ENCODE measurements at places on chromosomes 11 and 22. TPM values are rescaled to one million over a fixed set of nuclear protein-coding genes. Genes with fewer than 3 reads are reported as not detected.

MAJIN gene
- not detected for total RNA-seq

NOX4 gene
- total RNA-seq: 7.9 TPM

FGF4 gene
- total RNA-seq: not detected

BUD13 gene
- total RNA-seq: 23.8 TPM

RIC8A gene
- 83.7 TPM for total RNA-seq

CHADL gene
- 3.1 TPM for total RNA-seq

SCGB1D2 gene
- not detected for total RNA-seq

TRIM22 gene
- 0.89 TPM for total RNA-seq

DNAJB7 gene
- total RNA-seq: not detected

C11orf42 gene
- total RNA-seq: not detected

- peaks cover 36% of the 10 kb centered on the region for H3K4me1 ChIP-seq
- no peak for DNase-seq
- H3K4me3 ChIP-seq: no peak overlapping the region
Observed at GRCh38 chr11:96309016-96309642, 33.9 kb downstream of the MAML2 start.

- H3K4me3 ChIP-seq: no peak overlapping the region
- DNase-seq: no peak
- H3K4me1 ChIP-seq: peaks cover 13% of the 10 kb centered on the region
- no peaks in the 10 kb centered on the region for H3K36me3 ChIP-seq
Observed at GRCh38 chr11:92473736-92474135, 249.1 kb downstream of the FAT3 start.

- no peak for DNase-seq
- H3K4me3 ChIP-seq: no peak overlapping the region
- peaks cover 7% of the 10 kb centered on the region for H3K4me1 ChIP-seq
- no peak overlapping the region for H3K27ac ChIP-seq
Observed at GRCh38 chr22:17655289-17655688, 16.7 kb downstream of the BCL2L13 start.

GRCh38 chr11:117684731-117685130 lies 112.3 kb downstream of the DSCAML1 start:
- DNase-seq: no peak
- H3K4me3 ChIP-seq: no peak overlapping the region
- H3K27me3 ChIP-seq: peaks cover 39% of the 10 kb centered on the region
- H3K27ac ChIP-seq: no peak overlapping the region
- H3K4me1 ChIP-seq: no peaks in the 10 kb centered on the region

DNA sequence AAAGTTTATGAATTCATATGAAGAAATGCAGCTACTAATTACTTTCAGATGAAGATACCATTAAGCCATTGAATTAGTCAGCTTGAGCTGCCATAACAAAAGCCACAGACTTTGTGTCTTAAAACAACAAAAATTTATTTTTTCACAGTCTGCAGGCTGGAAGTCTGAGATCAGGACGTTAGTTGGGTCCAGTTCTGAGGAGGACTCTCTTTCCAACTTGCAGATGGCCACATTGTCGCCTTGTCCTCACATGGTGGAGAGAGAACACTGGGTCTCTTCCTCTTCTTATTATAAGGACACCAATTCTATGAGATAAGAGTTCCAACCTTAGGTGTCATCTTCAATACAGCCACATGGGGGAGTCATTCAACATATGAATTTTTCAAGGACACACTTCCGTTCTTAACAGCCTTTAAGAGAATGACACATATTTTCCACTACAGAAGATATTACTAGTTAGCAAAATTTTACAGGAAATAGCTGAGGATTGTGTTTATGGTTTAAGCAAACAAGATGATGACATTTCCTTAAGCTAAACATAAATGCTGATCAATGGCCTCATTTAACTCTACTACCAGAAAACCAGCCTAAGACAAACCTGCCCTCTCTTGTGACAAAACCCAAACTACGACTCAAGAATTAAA lies 56.0 kb downstream of the DCUN1D5 start:
- no peaks in the 10 kb centered on the region for H3K27me3 ChIP-seq
- H3K4me1 ChIP-seq: no peaks in the 10 kb centered on the region
- no peak for DNase-seq

DNA sequence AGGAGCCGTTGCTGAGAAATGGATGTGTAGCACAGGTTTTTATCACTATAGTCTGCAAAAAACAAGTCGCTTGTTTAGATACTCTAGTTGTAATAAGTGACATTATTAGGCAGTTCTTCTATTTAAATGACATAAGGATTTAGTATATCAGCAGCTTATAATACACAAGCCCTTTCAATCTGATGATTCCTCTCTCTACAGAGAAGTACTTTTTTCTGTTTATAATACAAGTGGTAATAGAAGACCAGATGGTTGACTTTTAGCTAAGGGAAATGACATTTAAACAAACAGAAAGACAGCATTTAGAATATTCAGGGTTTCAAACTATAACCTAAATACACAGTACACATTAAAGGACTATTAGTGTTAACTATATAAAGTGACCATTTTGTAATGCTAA lies 60.4 kb downstream of the IMMP1L start:
- peak overlapping the region; percentile 60 for H3K27ac ChIP-seq
- H3K4me3 ChIP-seq: peak overlapping the region; percentile 32
- peaks cover 32% of the 10 kb centered on the region for H3K4me1 ChIP-seq
- DNase-seq: no peak

DNA sequence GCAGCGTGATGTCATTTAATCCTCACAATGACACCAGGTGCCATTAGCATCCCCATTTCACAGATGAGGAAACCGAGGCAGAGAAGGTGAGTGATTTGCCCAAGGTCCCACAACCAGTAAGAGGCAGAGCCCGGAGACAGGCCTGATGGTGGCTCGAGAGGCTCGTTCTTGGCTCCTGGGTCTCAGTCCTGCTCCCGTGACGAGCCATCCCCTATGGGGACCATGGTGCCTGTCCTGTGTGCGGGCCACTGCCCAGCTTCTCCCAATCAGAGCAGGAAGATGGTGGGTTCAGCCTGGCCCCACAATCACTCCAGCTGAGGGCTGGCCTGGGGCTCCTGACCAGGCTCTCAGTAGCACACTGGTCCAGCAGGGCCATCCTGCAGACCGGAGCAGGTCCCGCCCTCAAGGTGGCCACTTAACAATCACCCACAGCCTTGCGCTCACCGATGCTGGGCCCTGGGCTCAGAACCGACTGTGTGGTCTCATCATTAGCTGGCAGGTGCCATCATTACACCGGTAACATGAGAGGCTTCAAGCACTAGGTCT lies 3.6 kb downstream of the ALDH3B1 start:
- DNase-seq: no peak
- peak overlapping the region; percentile 45 for H3K27ac ChIP-seq
- no peaks in the 10 kb centered on the region for H3K36me3 ChIP-seq
- peaks cover 5% of the 10 kb centered on the region for H3K27me3 ChIP-seq
- H3K4me1 ChIP-seq: peaks cover 20% of the 10 kb centered on the region

GRCh38 chr11:32188785-32189184 lies 97.9 kb downstream of the RCN1 start:
- peaks cover 24% of the 10 kb centered on the region for H3K27me3 ChIP-seq
- DNase-seq: no peak
- no peaks in the 10 kb centered on the region for H3K4me1 ChIP-seq
- H3K36me3 ChIP-seq: no peaks in the 10 kb centered on the region
- no peak overlapping the region for H3K27ac ChIP-seq

DNA sequence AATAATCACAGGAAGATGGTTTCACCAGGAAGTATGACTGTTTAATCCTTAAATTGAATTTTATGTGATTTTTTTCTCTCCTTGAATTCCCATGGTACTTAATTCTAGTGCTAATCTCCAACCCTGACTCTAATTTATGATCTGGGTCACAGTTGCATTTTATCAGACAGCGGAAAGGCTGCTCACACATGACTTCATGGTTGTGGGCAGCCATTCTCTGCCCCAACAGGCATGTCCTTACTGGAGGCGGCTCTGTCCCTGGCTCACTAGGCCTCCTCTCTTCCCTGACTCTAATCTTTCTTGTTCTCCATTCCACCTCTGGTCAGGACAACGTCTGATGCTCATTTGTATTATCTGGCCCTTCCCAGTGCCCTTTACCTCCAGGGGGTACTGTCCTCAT lies 184.4 kb downstream of the CHST1 start:
- no peak overlapping the region for H3K27ac ChIP-seq
- DNase-seq: no peak
- no peaks in the 10 kb centered on the region for H3K4me1 ChIP-seq
- no peak overlapping the region for H3K4me3 ChIP-seq

- DNase-seq: no peak
- H3K4me3 ChIP-seq: no peak overlapping the region
- no peak overlapping the region for H3K27ac ChIP-seq
- no peaks in the 10 kb centered on the region for H3K27me3 ChIP-seq
Observed at GRCh38 chr11:93494357-93494756, 48.8 kb downstream of the SMCO4 start.

DNA sequence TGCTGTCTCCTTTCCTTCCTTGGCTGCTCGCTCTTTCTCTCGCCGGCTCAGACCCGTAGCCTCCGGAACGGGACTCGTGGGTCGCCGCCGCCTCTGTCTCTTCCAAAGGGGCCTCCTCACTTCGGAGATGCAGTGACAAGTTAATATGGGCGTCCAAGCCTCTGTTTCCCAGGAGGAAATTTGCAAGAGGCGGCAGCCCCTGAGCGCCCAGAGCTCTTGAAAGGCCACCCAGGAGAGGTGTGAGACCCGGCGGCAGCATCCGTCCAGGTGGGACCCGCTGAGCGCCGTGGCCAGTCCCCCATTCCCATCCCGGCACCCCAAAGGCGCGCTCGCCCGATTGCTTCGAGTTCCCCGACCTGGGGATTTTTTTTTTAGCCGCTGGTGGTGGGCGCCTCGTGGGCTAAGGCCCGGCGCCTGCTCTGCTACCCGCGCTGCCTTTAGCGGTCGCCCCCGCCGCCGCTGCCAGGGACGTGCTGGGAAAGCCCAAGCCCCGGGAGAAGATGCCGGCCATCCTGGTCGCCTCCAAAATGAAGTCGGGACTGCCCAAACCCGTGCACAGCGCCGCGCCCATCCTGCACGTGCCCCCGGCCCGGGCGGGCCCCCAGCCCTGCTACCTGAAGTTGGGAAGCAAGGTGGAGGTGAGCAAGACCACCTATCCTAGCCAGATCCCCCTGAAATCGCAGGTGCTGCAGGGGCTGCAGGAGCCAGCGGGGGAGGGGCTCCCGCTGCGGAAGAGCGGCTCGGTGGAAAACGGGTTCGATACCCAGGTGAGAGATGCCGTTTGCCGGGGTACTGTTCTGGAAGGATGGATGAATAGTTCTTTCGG lies 772 bp downstream of the NAV2 start:
- peaks cover 61% of the 10 kb centered on the region for H3K27me3 ChIP-seq
- DNase-seq: no peak
- H3K36me3 ChIP-seq: no peaks in the 10 kb centered on the region
- peaks cover 29% of the 10 kb centered on the region for H3K4me1 ChIP-seq

DNA sequence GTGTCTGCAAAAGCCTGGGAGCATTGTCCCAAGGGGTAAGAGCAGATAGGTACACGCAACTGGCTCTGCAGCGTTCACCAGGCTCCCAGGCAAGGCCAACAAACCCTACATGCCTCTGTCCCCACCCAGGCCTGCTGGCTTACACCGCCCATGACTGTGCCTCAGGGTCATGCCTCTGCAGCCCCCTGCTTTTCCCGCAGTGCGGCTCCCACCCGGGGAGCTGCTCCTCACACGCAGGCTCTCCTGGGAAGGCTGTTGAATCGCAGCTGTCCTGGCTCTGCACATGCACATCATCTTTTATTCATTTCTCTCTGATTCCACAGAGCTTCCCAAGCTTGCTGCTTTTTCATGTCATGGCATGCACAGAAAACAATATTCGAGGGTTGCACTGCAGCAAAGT lies 29.2 kb upstream of the B3GAT1 start:
- H3K27ac ChIP-seq: no peak overlapping the region
- peaks cover 20% of the 10 kb centered on the region for H3K27me3 ChIP-seq
- H3K4me1 ChIP-seq: no peaks in the 10 kb centered on the region

DNA sequence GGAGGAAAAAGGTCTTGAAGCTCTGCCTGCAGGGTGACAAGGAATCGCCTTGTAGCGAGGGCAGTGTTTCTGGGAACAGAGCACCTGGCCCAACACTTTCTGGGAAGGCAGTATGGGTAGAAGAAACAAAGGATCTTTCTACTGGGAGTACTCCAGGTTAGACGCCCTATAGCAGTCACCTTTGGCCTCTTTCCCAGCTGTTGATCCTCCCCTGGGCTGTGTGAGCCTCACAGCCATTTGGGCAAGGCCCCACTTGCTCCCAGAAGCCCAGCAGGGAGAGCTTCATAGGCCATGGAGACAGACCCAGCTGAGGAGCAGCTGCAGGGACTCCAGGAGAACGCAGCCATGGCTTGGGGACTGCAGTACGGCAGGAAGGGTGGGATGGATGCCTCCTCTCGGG lies 1.2 kb downstream of the SLCO2B1 start:
- H3K36me3 ChIP-seq: no peaks in the 10 kb centered on the region
- peak overlapping the region; percentile 91 for H3K27ac ChIP-seq
- no peak for DNase-seq
- peak overlapping the region; percentile 39 for H3K4me3 ChIP-seq

DNA sequence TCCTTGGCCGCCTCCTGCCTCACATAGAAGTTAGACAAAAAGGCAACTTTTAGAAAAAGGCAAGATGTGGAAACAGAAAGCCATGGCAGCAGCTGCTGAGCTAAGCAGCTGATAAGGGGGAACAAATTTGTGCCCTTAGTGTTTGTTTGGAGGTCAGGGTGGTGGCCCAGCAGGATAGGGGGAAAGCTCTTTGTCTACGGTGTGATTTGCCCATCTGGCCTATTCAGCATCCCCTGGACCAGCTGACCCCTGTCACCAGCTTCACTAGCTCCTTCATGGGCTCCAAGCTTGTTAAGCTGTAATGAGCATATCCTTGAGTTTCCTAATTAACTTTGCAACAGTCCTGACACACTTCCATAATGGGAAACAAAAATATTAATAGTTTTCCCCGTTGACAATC lies 5.9 kb upstream of the ME3 start:
- no peak for DNase-seq
- no peak overlapping the region for H3K4me3 ChIP-seq
- H3K27ac ChIP-seq: no peak overlapping the region
- no peaks in the 10 kb centered on the region for H3K36me3 ChIP-seq
- H3K4me1 ChIP-seq: peaks cover 34% of the 10 kb centered on the region

GRCh38 chr11:106121570-106122320 lies 44.3 kb downstream of the AASDHPPT start:
- H3K36me3 ChIP-seq: no peaks in the 10 kb centered on the region
- no peaks in the 10 kb centered on the region for H3K27me3 ChIP-seq
- H3K4me3 ChIP-seq: no peak overlapping the region
- H3K27ac ChIP-seq: no peak overlapping the region

DNA sequence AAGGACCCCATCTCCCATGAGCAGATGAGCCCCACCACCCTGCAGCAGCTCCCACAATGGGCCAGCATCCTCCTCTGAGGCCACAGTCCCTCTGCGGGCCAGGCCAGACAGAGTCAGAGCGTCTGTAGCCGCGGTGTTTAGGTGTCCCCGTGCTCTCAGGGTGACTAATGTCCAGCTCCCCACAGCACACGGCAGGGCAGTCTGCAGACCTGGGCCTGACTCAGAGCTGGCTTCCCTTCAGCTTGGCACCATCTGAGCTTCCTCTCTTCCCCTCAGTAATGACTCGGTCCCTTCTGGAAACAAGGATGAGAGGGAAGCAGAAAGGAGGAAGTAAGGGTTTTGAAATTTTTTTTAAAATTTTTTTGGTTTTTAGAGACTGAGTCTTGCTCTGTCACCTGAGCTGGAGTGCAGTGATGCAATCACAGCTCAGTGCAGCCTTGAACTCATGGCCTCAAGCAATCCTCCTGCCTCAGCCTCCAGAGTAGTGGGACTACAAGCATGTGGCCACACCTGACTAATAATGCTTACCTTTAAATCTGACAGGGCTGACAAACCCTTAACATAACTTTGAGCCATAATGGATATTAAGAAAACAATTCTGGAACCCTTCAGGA lies 28.5 kb downstream of the LRRC74B start:
- DNase-seq: no peak
- H3K27ac ChIP-seq: no peak overlapping the region
- H3K4me3 ChIP-seq: no peak overlapping the region
- H3K27me3 ChIP-seq: no peaks in the 10 kb centered on the region
- no peaks in the 10 kb centered on the region for H3K36me3 ChIP-seq

Measured in progenitor cell of endocrine pancreas (in vitro differentiated cells).